ENCODE measurements at places on chromosomes 2 and 18. TPM values are rescaled to one million over a fixed set of nuclear protein-coding genes. Genes with fewer than 3 reads are reported as not detected.

- no peak for DNase-seq
Measured at GRCh38 chr2:205660521-205661124, 21.7 kb upstream of the NRP2 start.

GRCh38 chr2:164606557-164606956, 14.7 kb downstream of the GRB14 start:
- no peak for DNase-seq

DNA sequence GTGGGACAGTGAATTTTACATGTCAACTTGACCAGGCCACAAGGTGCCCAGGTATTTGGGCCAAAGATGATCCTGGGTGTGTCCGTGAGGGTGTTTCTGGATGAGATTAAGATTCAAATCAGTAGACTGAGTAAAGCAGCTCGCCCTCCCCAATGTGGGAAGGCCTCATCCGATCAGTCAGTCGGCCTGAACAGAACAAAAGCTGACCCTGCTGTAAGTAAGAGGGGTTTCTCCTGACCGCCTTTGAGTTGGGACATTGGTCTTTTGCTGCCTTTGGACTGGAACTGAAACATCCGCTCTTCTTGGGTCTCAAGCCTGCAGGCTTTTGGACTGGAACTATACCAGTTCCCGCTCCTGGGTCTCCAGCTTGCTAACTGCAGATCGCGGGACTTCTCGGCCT, 233.3 kb downstream of the KLHL29 start:
- DNase-seq: no peak

DNA sequence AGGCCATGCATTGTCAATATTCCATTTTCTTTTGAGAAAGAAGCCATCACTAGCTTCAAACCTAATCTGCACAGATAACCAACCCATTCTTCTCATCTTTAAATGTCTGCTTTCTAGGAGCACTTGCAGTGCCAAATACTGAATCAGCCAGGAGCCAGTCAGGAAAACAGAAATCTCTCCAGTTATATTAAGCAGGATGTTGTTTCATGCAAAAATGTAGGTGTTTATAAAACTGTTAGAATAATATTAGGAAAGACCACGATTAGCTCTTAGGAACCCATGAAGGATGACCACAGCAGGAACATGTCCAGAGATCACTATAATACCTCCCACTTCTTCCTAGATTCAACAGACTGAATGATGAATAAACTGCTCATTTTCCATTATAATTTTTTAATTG, 86.0 kb downstream of the TTC32 start:
- no peak for DNase-seq

DNA sequence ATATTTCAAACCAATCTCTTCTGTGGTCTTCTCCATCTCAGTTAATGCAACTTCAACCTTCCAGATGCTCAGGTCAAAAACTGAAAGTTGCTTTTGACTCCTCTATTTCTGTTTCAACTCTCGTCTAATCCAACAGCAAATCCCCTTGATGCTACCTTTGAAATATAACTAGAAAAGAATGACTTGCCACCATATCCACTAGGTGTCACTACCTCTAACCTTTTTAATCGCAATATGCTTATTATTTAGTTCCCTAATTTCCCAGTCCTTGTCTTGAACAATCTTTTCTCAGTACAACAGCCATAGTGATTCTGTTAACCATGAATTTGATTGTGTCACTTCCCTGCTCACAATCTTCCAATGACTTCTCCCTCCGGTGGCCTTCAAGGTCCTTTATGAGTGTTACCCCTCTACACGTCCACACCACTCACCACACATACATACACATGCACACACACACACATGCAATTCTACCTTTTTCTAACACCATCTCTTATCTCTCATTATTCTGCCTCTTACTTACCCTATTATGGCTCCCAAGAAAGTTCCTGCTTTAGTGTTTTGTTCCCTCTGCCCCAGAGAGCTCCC, 245.5 kb upstream of the KCNJ3 start:
- no peak for DNase-seq

- DNase-seq: no peak
Measured at GRCh38 chr18:3611313-3612090, 161.5 kb downstream of the TGIF1 start.

- DNase-seq: no peak
Measured at GRCh38 chr2:2919574-2920365, 457.8 kb downstream of the EIPR1 start.

- no peak for DNase-seq
Measured at GRCh38 chr2:199662255-199662654, 188.7 kb downstream of the FTCDNL1 start.

Gene UGGT1
- total RNA-seq: 38.1 TPM

Gene SCYGR4
- total RNA-seq: not detected

Gene MAP2
- total RNA-seq: 19.6 TPM

Gene OR6B2
- not detected for total RNA-seq

Gene ATOH8
- total RNA-seq: 68.5 TPM

Gene RAPGEF4
- 6.7 TPM for total RNA-seq

Gene FHL2
- 60.4 TPM for total RNA-seq
